HFFc6 (cell line): ENCODE measurements at places on chromosomes 2 and 18. TPM values are rescaled to one million over a fixed set of nuclear protein-coding genes. Genes with fewer than 3 reads are reported as not detected.
A peak's percentile ranks its signal among the peaks of the same experiment; 100 is the strongest.

- peaks cover 4% of the 10 kb centered on the region for H3K27me3 ChIP-seq
- peaks cover 90% of the 10 kb centered on the region for H3K4me1 ChIP-seq
- no peaks in the 10 kb centered on the region for H3K36me3 ChIP-seq
- H3K4me3 ChIP-seq = peak overlapping the region; percentile 80
Observed at GRCh38 chr2:75605770-75606529, 40.6 kb upstream of the MRPL19 start.

OTOF gene
- total RNA-seq = 0.05 TPM in 1 of 3 replicates, not detected in the others

GRCh38 chr2:146776596-146776995 lies 1068.2 kb upstream of the ACVR2A start:
- H3K4me3 ChIP-seq = no peak overlapping the region
- H3K27me3 ChIP-seq = peaks cover 2% of the 10 kb centered on the region; the same call in 1 of the 2 replicates
- peaks cover 4% of the 10 kb centered on the region; the same call in 1 of the 2 replicates for H3K36me3 ChIP-seq
- no peak for DNase-seq
- H3K4me1 ChIP-seq = no peaks in the 10 kb centered on the region

PNPT1 gene
- total RNA-seq = 20.3 to 31.9 TPM (median 25.3 TPM) in 3 replicates

SUMO1 gene
- total RNA-seq = 132 to 144 TPM (median 135 TPM) in 3 replicates

DNA sequence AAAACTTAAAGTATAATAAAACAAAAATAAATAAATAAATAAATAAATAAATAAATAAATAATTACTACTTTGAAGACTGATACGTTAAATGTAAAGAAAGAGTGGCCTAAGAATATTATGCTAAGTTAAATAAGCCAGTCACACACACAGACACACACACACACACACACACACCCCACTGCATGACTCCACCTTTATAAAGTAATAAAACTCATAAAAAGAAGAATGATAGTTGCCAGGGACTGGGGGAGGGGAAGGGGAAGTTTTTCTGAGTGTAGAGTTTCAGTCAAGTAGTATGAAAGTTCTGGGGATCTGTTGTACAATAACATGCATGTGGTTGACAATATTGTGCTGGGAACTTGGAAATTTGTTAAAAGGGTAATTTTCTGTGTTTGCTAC lies 1237.5 kb upstream of the GYPC start:
- DNase-seq = no peak
- H3K36me3 ChIP-seq = no peaks in the 10 kb centered on the region
- H3K4me3 ChIP-seq = no peak overlapping the region
- no peak overlapping the region for H3K27ac ChIP-seq
- no peaks in the 10 kb centered on the region for H3K4me1 ChIP-seq
- no peaks in the 10 kb centered on the region for H3K27me3 ChIP-seq

GRCh38 chr2:236747426-236747825 lies 177.8 kb downstream of the ACKR3 start:
- no peak overlapping the region for H3K27ac ChIP-seq
- H3K36me3 ChIP-seq = no peaks in the 10 kb centered on the region
- peaks cover 17% of the 10 kb centered on the region for H3K27me3 ChIP-seq
- H3K4me3 ChIP-seq = no peak overlapping the region
- peaks cover 49% of the 10 kb centered on the region for H3K4me1 ChIP-seq
- no peak for DNase-seq

GRCh38 chr2:168568476-168569267 lies 112.6 kb downstream of the CERS6 start:
- no peak overlapping the region for H3K4me3 ChIP-seq
- peaks cover 18% of the 10 kb centered on the region for H3K4me1 ChIP-seq
- no peak for DNase-seq
- H3K27me3 ChIP-seq = no peaks in the 10 kb centered on the region
- no peak overlapping the region for H3K27ac ChIP-seq

DNA sequence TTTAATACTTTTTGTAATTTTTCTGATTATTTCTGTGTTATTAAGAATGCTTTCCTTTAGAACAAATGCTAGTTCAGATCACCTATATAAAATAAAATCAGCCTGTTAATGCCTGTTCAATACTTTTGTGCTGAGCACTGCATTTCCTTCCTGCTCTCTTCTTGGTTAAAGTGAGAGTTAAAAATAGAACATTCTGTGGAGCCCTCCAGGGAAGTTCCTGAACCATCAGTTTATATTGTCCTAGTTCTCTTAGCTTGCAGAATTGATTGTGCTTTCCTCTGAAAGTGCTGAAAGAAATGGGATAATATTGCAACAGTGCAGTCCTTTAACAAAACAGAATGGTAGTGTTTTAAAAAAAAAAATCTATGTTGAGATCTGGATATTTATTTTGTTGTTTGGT lies 74.6 kb upstream of the UBXN4 start:
- H3K4me3 ChIP-seq = no peak overlapping the region
- H3K27ac ChIP-seq = no peak overlapping the region
- H3K36me3 ChIP-seq = peaks cover 3% of the 10 kb centered on the region
- no peaks in the 10 kb centered on the region for H3K27me3 ChIP-seq
- no peak for DNase-seq
- peaks cover 41% of the 10 kb centered on the region for H3K4me1 ChIP-seq

DNA sequence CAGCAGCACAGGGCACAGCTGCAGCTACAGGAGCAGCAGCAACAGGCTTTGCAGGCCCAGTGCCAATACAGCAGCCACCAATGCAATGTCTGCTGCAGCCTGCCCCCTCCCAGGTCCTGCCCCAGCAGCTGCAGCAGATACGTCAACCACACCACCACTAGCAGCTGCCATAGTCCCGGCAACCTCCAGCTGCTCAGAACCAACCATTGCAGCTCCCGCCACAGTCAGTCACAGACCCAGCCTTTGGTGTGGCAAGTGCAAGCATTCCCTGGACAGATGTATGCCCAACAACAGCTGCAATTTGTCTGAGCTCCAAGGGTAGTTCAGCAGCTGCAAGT lies 53.3 kb upstream of the TUBA3E start:
- H3K4me1 ChIP-seq = peaks cover 5% of the 10 kb centered on the region; the same call in 1 of the 2 replicates
- no peak overlapping the region for H3K27ac ChIP-seq
- H3K4me3 ChIP-seq = no peak overlapping the region
- DNase-seq = no peak

GRCh38 chr2:30704309-30705020 lies 102.8 kb downstream of the CAPN13 start:
- no peak for DNase-seq
- no peaks in the 10 kb centered on the region for H3K4me1 ChIP-seq
- no peaks in the 10 kb centered on the region; the same call in none of the 2 replicates for H3K27me3 ChIP-seq
- no peak overlapping the region for H3K4me3 ChIP-seq
- H3K36me3 ChIP-seq = peaks cover 13% of the 10 kb centered on the region
- no peak overlapping the region for H3K27ac ChIP-seq

- H3K36me3 ChIP-seq = no peaks in the 10 kb centered on the region
- H3K4me3 ChIP-seq = no peak overlapping the region
- no peaks in the 10 kb centered on the region for H3K27me3 ChIP-seq
- no peak overlapping the region for H3K27ac ChIP-seq
Observed at GRCh38 chr2:175432793-175433192, 251.3 kb upstream of the ATP5MC3 start.

SETBP1 gene
- total RNA-seq = 0.13 to 0.31 TPM (median 0.25 TPM) in 3 replicates

DNA sequence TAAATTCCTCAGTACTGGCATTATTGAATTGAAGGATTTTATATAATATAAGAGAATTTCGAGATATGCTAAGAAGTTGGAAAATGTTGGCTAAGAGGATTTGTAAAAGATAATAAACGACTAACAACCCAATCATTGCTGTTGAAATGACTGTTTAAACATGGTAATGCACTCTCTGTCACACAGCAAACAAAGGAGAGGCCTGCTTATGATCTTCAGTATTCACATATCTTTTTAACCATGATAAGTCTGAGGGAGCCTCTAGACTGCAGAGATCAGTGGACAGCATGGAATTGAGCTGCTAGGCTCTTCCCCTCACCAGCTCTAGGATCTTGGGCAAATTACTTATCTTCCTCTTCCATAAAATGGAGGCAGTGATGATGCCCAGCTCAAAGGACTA lies 2.7 kb downstream of the KCTD18 start:
- H3K4me1 ChIP-seq = peaks cover 15% of the 10 kb centered on the region
- no peaks in the 10 kb centered on the region for H3K27me3 ChIP-seq
- H3K36me3 ChIP-seq = peaks cover 7% of the 10 kb centered on the region

GRCh38 chr2:23484275-23484674 lies 99.3 kb downstream of the KLHL29 start:
- DNase-seq = no peak
- no peak overlapping the region for H3K4me3 ChIP-seq
- H3K36me3 ChIP-seq = 0 out of 2 replicates have a peak, but pooled peaks cover 3% of the 10 kb centered on the region
- H3K27me3 ChIP-seq = no peaks in the 10 kb centered on the region; the same call in 1 of the 2 replicates

GRCh38 chr2:101362777-101363176 lies 24.5 kb downstream of the CREG2 start:
- no peak for DNase-seq
- no peak overlapping the region for H3K4me3 ChIP-seq
- H3K27ac ChIP-seq = no peak overlapping the region

DNA sequence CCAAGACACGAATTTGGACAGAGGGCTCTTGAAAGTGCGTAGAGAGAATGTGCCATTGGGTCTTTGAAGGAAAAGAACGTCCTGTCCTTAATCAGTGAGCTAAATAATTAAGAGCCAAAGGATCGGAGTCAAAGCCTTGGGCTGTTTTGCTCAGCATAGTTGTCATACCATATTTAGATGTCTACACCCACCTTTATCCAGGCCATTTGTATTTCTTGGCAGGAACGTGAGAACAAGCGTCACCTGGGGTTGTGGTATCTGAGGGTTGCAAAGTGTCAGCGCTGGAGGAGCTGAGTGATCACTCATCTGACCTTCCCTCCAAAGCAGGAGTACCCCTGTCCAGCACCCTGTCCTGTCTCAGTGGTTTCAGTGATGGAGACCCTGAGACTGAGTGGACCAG lies 4.5 kb downstream of the LPIN1 start:
- peaks cover 63% of the 10 kb centered on the region for H3K4me1 ChIP-seq
- DNase-seq = no peak
- no peak overlapping the region for H3K27ac ChIP-seq
- peaks cover 2% of the 10 kb centered on the region; the same call in 1 of the 2 replicates for H3K27me3 ChIP-seq

AP1S3 gene
- 5.7 to 12.3 TPM (median 7.6 TPM) in 3 replicates for total RNA-seq

DNA sequence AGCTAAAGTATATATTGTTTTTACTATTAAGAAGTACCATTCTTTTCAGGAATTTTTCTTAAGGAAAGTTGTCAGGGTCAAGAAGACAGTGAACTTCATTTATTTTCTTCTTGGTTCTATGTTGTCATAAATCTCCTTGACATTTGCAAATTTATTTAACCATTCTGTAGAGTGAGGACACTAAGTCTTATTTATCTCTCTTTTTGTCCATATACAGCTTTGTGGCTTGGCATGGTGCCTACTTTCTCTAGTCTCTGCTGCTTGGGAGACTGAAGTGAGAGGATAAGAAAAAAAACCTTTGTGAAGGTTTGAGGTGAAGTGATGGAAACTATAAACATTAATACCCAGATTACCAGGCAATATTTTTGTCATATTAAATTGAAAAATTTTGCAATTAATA lies 1389.4 kb downstream of the SUCLG1 start:
- no peak overlapping the region for H3K27ac ChIP-seq
- peaks cover 23% of the 10 kb centered on the region for H3K4me1 ChIP-seq
- H3K36me3 ChIP-seq = no peaks in the 10 kb centered on the region
- DNase-seq = peak; percentile 13

ADNP2 gene
- total RNA-seq = 11.0 to 15.7 TPM (median 11.5 TPM) in 3 replicates

- no peaks in the 10 kb centered on the region; the same call in 1 of the 2 replicates for H3K27me3 ChIP-seq
- no peaks in the 10 kb centered on the region for H3K36me3 ChIP-seq
- DNase-seq = no peak
Observed at GRCh38 chr2:64650722-64651338, 2.9 kb downstream of the SERTAD2 start.

NT5DC4 gene
- total RNA-seq = not detected in 3 replicates

HOXD3 gene
- total RNA-seq = 0.25 TPM in 1 of 3 replicates, not detected in the others

DNA sequence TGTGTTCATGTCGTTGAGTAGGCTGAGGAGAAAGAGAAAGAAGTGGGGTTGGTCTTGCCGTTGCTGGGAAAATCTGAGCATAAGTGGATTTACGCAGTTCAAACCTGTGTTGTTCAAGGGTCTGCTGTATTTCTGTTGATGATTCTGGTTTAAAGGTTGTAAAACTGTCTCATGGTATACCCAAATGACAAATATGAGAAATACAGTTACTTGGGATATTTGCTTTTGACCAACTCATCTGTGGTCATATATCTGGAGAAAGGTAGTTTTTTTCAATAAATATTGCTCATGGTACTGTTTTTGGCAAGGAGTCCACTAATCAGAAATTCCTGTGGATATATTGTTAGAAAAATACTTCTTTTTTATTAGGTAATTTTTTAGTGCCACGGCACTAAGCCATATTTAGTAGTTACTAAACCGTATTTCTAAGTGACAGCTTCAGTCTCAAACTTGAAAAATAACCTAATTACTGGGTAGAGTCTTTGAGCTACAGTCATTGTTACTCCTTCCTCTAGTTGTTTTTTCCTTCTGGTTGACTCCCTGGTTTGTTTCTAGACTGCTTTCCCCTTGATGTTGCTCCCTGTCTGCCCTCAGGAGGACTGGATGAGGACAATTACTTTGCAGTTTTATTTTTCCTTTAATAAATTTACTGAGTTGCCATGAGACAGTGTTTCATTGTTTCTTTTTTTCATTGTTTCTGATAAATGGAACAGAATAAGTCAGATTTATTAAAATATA lies 31.5 kb downstream of the MOB4 start:
- DNase-seq = no peak
- peaks cover 22% of the 10 kb centered on the region for H3K36me3 ChIP-seq
- no peak overlapping the region for H3K27ac ChIP-seq
- H3K27me3 ChIP-seq = no peaks in the 10 kb centered on the region; the same call in 1 of the 2 replicates
- H3K4me1 ChIP-seq = peaks cover 5% of the 10 kb centered on the region; the same call in 1 of the 2 replicates

DNA sequence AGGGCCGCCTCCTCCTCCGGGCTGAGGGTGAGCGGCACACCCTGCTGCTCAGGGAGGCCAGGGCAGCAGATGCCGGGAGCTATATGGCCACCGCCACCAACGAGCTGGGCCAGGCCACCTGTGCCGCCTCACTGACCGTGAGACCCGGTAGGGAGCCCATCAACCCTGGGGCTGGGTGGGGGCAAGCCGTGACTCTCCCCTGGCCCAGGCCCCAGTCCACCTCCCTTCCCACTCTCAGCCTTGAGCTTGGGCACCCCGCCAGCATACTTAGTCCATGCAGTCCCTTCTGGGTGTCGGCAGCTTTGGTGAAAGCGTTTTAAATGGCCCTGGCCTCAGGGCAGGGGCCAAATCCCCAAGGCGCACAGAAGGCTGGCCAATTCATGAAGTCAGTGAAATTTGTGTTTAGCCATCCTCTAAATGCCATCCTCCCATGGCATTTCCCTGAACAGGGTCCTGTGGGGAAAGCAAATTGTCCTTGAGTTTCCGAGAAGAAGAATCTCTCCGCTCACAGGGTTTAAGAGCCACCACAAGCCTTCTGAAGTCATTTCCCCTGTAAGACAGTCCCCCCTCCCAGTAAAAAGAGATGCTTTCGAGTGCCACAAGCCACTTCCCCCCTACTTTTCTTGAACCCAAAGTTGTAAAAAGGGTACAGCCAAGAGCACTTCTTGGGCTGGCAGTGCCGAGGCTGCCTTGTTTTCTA lies 17.2 kb downstream of the SPEG start:
- peaks cover 55% of the 10 kb centered on the region for H3K4me1 ChIP-seq
- peak overlapping the region; percentile 96 for H3K27ac ChIP-seq
- no peaks in the 10 kb centered on the region; the same call in 1 of the 2 replicates for H3K27me3 ChIP-seq
- no peak for DNase-seq

DNA sequence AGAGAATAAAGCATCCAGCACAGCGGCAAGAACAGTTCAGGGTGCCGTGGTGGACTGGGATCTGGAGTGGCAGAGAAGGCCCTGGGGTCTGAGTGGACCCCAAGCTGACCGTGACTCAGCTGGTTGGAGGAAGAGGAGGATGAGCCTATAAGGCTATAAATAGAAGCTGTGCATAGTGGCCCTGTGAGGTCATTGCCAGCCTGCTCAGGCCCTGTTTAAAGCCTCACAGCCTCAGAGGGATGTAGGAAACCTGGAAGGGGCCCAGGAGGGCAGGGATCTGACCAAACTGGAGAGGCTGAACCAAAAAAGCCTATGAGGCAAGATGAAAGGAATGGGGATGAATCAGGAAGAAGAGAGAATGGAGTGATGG lies 11.3 kb upstream of the DES start:
- peaks cover 5% of the 10 kb centered on the region; the same call in 1 of the 2 replicates for H3K36me3 ChIP-seq
- peaks cover 73% of the 10 kb centered on the region for H3K4me1 ChIP-seq
- H3K4me3 ChIP-seq = peak overlapping the region; percentile 64
- H3K27ac ChIP-seq = peak overlapping the region; percentile 90

BOLL gene
- not detected in 3 replicates for total RNA-seq
